ENCODE measurements at places on chromosomes 16 and 17.

GRCh38 chr16:78269256-78269655 is 169.8 kb downstream of the WWOX start:
- no peak for DNase-seq

DNA sequence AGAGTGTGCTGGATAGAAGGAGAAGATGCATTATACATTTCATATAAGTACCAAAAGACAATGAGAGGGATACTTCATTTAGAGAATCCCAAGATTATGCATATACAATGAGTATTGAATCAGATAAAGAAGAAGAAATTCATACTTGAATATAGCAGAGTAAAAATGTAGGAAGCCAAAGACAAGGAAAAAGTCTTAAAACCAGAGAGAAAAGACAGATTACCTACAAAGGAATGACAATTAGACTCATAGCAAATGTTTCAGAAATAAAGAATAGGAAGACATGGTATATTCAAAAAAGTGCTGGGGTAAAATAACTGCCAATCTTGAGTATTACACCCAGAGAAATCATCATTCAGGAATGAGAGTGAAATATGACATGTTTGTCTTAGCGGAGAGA is 6.8 kb upstream of the MSI2 start:
- no peak for DNase-seq

DNA sequence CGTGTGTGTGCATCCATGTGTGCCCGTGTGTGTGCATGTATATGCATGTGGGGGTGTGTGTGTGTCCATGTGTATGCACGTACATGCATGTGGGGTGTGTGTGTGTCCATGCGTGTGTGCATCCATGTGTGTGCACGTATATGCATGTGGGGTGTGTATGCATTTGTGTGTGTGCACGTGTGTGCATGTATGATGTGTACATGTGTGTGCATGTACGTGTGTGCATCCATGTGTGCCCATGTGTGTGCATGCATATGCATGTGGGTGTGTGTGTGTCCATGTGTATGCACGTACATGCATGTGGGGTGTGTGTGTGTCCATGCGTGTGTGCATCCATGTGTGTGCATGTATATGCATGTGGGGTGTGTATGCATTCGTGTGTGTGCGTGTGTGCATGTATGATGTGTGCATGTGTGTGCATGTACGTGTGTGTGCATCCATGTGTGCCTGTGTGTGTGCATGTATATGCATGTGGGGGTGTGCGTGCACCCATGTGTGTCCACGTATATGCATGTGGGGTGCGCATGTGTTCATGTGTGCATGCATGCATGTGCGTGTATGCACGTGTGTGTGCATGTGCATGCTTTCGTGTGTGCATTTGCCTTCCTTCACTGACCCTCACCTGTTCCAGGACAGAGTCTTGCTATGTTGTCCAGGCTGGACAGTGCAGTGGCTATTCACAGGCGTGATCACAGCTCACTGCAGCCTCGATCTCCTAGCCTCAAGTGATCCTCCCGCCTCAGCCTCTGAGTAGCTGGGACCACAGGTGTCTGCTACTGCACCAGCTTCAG is 129.6 kb upstream of the TNRC6C start:
- no peak for DNase-seq

DNA sequence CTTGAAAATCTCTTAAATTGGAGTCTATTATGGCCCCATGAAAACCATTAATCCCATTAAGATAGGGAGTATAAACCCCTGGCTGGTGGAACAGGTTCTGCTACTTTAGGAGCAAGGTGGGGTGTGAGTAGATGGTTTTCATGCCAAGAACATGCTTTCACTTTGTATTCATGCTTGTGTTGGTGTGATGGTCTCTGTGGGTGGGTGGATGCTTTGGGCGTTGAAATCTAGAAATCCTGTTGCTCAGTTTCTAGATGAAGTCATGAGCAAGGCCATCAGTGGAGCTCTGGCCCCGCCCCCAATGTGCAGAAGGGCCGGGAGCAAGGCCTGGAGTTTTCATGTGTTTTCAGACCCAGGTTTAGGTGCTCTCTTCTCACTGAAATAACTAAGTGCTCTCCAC is 20.1 kb downstream of the PLD6 start:
- DNase-seq: no peak

GRCh38 chr16:24347556-24347955 is 91.4 kb downstream of the CACNG3 start:
- no peak for DNase-seq

GRCh38 chr17:58786586-58787295 is 31.1 kb downstream of the PPM1E start:
- peak; percentile 20 for DNase-seq

DNA sequence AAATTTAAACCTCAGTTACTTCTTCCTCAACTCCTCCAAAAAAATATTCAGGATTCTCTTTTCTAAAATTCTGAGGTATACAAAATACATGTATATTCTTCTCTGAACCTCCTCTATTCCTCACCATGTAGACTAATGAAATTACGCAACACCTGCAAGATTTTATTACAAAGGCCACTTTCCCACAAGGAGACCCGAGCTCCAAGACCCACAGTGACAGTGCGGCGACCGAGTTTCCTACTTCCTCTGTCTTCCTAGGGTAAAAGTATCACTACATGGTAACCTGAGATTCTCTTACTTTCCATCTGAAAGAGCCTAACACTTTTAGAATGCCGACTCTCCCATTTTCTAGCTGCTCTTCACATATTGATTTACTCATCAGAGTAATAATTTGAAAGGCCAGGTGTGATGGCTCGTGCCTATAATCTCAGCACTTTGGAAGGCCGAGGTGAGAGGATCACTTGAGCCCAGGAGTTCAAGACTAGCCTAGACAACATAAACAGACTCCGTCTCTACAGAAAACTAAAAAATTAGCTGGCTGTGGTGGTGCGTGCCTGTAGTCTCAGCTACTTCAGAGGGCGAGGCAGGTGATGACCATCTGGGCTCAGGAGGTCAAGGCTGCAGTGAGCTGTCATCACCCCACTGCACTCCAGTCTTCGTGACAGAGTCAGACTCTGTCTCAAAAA is 35.7 kb downstream of the CYTH1 start:
- DNase-seq: no peak

- no peak for DNase-seq
Measured at GRCh38 chr16:67528222-67528869, at the start of gene RIPOR1. RIPOR1 (plus strand) TSS chr16:67528829; CDS start chr16:67538447, 9,618 bp downstream.

DNA sequence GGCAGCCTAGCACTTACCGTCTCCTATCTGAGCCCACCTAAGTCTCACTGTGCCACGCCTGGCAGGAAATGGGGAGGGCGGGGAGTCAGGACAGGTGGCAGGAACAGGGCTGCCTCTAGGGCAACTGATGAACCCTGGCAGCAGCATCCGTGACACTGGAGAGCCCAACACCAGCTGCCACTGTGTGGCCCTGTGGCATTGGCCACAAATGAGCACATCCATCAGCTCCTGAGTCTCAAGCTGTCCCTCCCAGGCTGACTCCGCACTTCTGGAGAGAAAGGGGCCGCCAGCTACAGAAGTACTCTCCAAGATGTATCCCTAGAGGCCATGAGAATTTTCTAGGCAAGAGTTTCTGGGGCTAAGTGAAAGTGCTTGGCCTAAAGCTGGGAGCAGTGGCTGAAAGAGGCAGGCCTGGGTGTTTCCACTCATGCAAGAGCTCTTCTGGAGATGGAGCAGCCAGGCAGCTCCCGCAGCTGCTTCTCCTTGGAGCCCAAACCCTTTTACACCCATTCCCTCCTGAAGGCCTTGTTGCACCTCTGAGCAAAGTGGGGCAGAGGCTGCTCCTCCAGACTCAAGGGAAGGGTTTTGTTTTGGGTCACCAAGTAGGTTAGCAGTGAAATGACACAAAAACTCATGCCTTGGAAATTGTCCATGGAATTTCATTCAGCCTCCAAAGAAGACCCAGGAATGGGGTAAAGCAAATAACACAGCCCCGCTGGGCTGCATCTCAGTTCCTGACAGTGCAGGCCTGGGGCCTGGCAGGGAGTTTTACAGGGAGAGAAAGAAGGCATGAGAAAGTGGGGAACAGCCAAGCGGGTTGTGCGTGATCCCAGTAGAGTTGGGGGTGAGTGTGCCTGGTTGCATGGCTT is 25.8 kb downstream of the PEMT start:
- no peak for DNase-seq

GRCh38 chr16:89332902-89333245 is 115.4 kb downstream of the ZNF778 start:
- no peak for DNase-seq

DNA sequence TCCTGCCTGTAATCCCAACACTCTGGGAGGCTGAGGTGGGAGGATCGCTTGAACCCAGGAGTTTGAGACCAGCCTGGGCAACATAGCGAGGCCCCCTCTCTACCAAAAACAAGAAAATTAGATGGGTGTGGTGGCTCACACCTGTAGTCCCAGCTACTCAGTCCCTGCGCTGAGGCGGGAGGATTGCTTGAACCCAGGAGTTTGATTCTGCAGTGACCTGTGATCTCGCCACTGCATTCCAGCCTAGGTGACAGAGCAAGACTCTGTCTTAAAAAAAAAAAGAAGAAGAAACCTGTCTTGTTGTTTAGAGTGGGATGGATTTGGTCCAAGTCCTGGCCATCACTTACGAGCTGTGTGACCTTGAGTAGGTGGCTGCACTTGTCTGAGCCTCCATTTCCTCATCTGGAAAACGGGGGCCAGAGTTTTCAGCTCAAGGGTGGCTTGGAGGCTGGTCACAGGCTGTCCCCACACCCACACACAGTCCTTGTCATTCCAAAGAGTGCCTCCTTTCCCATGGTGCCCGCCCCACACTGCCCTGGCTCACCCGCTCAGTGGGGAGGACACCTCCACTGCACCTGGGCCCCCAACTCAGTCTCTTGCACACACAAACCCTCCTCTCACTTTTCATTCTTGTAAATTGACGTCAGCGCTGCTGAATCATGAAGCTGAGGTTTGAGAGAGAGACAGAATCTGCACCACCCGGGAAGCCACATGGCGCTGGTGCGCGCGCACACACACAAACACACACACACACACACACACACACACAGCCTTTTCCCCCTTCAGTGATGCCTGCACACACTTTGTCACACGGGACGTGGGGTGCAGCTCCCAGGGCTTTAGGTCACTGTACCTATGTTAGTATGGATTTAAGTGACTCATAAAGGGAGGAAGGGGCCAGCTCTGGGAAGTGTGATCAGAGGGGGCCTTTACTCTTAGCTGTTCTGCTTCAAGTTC is 4.2 kb downstream of the SOCS1 start:
- DNase-seq: no peak

DNA sequence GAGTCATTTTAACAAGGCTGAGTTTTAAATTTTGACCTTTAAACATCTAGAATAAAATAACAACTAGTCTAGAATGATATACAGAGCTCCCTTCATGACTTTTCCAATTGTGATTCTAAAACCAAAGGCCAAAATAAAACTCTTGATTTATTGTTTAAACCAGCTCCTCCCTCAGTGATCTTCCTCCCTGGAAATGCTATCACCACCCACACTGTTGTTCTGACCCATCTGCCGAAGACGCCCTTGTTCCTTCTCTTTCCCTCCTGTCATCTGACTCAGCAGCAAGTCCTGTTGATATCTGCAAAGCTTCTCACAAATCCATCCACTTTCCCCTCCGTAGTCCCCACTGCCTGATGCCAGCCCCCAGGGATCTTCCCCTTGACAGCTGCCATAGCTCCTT is 231.6 kb upstream of the DYNLRB2 start:
- no peak for DNase-seq

GRCh38 chr16:8262299-8262698 is 328.0 kb downstream of the TMEM114 start:
- no peak for DNase-seq

DNA sequence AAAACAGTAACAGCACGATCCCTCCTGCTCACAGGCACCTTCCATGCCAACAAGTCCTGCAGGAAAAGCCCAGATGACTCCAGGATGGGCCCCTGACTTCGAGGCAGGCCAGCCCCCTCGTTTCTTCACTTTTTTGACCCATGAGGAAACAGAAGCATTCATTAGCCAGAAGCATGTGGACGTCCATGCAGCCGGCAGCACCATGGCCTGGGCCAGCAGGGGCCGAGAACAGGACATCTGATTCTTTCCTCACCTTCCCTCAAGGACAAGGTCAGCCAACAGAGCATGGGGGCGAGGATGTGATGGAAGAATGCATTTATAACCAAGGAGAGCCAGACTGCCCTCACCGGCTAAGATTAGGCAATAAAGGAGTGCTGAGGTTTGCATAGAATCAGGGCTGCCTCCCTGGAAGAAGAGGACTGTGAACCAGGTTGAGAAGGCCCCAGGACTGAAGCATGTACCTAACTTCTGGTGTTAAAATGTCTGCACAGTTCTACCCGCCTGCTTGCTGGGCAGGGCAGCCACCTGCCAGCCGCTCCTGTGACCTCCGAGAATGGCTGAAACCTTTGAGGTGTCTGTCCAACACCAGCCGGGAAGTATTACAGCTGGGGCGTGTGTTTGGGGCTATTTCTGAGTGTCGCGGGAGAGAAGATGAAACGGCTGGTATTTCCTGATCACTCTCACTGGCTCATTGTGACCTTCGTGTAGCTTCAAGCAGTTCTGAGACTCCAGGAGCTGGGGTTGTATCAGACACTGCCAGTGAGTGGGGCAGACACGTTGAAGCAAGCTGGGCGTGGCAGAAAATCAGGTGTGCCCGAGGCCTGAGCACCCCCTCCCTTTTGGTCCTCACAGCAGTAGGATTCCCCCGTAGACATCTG is 94.0 kb upstream of the TNRC6C start:
- no peak for DNase-seq

DNA sequence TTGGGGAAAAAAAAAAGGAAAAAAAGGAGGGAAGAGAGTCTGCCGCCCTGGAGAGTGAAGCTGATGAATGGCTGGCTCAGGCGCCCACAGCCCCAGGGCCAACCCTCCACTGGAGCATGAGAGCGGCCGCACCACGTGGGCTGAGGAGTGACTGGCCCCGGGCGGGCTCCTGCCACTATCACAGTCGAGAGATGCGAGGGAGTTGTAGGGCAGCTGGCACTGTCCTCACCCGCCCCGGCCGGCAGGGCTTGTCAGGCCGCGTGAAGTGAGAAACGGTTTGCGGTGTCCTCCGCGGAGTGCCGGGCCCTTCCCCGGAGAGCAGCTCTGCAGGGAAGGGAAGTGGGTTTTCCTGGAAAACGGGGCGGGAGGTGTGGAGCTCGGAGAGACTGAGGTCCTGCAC is 45.9 kb downstream of the JPH3 start:
- DNase-seq: no peak

GRCh38 chr16:46980926-46981325 is 7.5 kb upstream of the DNAJA2 start:
- no peak for DNase-seq

DNA sequence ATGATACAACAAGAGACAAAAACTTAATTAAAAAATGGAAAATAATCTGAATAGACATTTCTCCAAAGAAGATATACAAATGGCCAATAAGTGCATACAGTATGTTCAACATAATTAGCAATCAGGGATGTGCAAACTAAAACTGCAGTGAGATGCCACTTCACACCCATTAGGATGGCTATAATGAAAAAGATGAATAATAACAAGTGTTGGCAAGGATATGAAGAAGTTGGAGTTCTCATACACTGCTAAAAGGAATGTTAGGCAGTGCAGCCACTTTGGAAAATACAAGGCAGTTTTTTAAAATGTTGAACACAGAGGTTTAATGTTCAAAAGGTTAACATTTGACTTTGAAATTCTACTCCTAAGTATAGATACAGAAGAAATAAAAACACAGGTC is 69.8 kb downstream of the PCTP start:
- DNase-seq: no peak

- no peak for DNase-seq
Measured at GRCh38 chr16:85359147-85359822, 247.0 kb upstream of the CIBAR2 start.

Measured in renal cortical epithelial cell (primary cell).